CD4-positive, alpha-beta T cell (primary cell): ENCODE measurements at places on chromosomes 2 and 18. TPM values are rescaled to one million over a fixed set of nuclear protein-coding genes. Genes with fewer than 3 reads are reported as not detected.

- DNase-seq: no peak
Measured at GRCh38 chr18:57436191-57436964, 1.2 kb downstream of the ONECUT2 start.

- DNase-seq: no peak
Measured at GRCh38 chr2:164593959-164594358, 27.3 kb downstream of the GRB14 start.

GRCh38 chr2:38123911-38124310, 48.0 kb upstream of the CYP1B1 start:
- DNase-seq: no peak

Gene CHRNG
- total RNA-seq: not detected

Gene ANKRD53
- total RNA-seq: 0.42 TPM

GRCh38 chr18:74399091-74399887, 57.8 kb downstream of the DIPK1C start:
- DNase-seq: no peak
